Fibroblast of skin of left biceps (primary cell): ENCODE measurements at places on chromosomes 6 and 20.
A peak's percentile ranks its signal among the peaks of the same experiment; 100 is the strongest.

GRCh38 chr6:47163536-47163935, 121.4 kb upstream of the ADGRF1 start:
- DNase-seq: no peak

DNA sequence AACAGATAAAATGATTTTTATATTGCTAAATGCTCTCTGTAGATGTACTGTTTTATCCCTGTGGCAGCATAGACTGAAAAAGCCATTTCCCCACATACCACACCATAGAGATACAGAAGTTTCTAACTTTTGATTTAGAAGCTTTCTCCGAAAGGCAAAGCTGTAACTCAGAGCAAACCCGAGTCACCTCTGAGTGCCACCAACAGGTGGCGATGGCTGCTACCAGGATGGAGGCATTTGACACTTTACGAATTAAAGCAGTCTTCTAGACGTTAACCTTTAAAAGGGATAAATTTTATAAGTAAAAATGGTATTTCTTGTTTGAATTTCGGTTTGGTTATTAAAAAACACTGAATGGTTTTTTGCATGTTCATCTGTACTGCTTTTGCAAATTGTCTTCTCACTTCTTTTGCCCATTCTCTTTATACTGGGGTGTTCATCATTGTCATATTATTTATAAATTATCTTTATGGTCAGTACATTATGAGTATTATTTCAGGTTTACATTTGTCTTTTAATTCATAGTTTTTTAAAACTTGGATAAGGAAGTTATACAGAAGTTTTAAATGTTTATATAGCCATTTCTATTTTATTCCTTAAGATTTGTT, 201.0 kb upstream of the CEP162 start:
- no peak for DNase-seq

- no peak for DNase-seq
Measured at GRCh38 chr6:158373214-158373613, 60.9 kb downstream of the TULP4 start.

GRCh38 chr20:25222461-25223178, 25.3 kb upstream of the PYGB start:
- DNase-seq: no peak

DNA sequence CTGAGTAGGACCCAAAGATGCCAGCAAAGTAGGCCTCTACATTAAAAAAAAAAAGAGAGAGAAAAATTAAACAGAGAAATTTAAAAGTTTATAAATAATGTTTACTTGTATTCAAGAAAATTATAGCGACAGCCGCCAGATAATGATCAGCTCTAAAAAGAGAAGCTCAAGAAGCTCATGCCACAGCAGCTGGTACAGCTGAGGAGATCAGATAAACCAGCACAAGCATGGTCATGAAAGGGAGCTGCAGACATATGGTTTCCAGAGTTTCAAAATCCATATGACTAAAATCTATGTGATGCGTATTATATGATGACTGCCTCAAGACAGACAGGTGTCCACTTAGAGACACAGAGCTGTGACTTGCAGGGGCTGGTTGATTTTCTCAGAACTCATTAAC, 13.6 kb upstream of the HLA-C start:
- no peak for DNase-seq

DNA sequence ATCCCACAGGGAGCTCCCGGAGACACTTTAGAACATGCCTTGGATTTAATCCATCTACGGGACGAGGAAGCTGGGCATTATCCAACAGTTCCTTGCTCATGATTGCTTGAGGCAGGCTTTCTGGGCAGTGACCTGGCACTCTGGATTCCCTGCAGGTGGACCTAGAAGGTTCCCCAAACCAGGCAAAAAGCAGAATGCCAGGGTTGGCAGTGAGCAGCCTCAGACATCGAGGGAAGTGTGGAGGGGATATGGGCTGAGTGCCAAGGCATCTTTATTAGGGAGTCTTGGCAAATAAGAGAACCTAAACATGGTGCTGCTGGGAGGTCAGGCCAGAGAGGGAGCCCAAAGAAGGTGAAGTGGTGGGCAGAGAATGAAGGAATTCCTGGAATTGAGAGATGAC, 158.5 kb downstream of the CD83 start:
- DNase-seq: no peak

DNA sequence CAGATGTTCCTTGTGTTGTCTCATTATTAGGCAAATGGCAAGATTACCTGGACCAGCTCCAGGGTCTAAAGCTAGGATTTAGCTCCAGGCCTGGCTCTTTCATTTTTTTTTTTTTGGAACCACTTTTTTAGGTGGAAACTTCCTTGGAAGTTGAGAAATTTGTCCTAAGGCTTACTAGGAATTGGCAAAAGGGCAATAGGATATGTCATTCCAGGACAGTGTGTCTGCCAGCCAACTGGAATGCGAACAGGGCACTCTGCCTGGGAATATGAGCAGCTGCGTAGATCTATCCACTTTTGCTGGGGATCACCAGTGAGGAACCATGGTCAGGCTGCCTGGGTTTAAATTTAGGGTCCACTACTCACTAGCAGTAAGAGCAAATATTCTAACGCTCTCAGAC, 304.0 kb downstream of the TSHZ2 start:
- no peak for DNase-seq

DNA sequence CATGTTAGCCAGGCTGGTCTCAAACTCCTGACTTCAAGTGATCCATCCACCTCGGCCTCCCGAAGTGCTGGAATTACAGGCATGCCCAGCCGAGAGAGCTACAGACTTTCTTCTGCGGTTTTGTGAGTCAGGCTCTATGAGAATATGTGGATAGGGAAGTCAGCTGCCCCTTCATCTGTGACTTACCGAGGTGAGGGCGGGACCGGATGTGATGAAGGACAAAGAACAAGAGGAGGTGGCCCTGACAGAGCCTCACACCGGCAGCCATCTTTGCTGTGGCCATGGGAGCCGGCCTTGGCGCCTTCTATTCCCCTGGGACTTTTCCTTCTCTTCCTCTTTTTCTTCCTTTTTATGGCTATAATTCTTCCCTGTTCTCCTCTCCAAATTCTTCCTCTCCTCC, 67.0 kb downstream of the IYD start:
- no peak for DNase-seq

DNA sequence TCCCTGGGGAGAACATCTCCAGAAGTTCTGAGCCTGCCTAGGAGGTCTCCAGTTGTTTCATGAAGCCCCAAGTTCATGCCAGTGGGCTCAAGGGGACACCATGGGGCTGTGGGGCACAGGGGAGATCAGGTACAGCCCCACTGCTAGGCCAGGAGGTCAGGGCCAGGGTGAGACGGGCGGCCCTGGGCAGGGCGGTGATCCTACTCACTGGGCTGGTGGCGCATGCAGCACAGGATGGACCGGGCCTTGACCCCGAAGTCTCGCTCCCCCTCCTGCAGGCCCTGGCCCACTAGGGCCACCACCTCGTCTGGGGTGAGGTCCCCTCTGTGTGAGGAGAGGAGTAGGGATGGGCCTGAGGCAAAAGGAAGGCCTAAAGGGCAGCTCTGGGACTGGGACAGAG, 26.1 kb downstream of the ADA start:
- DNase-seq: no peak

- no peak for DNase-seq
Measured at GRCh38 chr6:56370127-56370540, 122.8 kb upstream of the COL21A1 start.

- DNase-seq: no peak
Measured at GRCh38 chr6:38167598-38167997, 348.1 kb downstream of the ZFAND3 start.

- no peak for DNase-seq
Measured at GRCh38 chr6:115272311-115272710, 788.4 kb downstream of the FRK start.

DNA sequence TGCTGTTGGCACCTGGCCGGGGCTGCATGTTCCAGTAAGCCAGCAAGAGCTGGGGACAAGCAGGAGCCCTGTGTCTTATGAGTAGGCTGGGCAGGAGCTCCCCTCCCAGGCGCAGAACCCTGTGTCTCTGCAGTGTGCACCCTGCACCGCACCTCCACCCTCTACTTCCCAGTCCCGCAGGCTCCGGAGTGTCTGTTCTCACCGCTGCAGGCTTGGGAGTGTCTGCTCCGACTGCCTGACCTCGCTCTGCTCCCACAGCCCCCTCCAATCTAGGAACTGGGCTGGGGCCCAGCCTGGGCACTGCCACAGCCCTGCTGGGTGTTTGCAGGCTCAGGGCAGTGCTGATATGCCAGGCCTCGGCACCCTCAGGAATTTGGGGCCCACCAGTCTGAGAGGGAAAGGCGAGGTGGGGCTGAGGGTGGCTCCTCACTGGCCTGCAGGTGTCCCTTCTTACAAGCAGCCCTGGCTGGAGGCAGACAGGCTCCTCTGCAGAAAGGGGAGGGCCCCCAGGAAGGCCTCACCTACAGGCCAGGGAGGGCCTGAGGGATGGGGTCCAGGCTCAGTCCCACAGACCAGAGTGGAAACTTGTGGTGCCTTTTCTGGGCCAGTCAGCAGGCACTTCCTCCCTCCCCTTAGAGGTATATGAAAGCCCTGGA, 871.6 kb upstream of the GJE1 start:
- DNase-seq: no peak

GRCh38 chr6:56694002-56694401, 51.3 kb upstream of the DST start:
- no peak for DNase-seq

- DNase-seq: no peak
Measured at GRCh38 chr6:20474874-20475542, 59.2 kb upstream of the CDKAL1 start.

GRCh38 chr20:20849161-20849560, 136.7 kb upstream of the RALGAPA2 start:
- no peak for DNase-seq

DNA sequence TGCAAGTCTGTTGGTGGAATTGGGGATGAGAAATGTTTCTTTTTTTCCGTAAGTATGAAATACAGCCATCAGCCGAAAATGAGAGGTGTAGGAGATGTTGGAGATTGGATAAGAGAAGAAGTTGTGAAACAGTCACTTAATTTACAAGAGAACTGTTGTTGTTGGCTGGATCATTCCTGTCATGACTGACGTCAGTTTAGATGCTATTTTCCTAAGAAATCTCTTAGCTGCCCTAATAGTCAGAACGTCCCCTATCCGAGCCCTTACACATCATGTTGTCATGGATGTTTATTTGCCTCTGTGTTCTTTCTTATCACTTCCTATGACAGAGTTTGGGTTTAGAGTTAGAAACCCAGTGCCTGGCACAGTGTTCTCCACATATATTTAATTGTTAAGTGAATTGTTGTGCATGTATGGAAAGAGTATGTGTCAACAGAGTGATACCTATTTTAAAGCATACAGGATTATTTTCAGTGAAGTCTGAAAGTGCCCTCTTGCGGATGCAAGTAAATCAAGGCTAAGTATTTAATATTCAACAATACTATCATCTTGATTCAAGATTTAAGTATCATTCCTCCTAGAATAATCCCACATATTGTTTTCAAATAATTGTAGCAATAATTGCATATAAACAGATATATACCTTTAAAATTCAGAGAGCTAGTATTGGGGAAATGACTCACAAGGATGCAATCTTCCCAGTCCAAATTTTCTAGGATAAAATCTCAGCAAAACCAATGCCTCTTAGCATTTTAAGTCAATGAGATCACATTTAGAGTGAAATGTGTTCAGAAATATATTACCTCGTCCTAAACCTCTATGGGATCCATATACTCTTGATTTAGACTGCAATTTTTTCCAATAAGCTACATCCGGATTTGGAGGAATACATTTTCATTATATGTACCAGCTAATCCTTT, 309.9 kb upstream of the NOX3 start:
- DNase-seq: peak; percentile 35

GRCh38 chr6:158046201-158047126, 64.8 kb downstream of the SYNJ2 start:
- DNase-seq: no peak

DNA sequence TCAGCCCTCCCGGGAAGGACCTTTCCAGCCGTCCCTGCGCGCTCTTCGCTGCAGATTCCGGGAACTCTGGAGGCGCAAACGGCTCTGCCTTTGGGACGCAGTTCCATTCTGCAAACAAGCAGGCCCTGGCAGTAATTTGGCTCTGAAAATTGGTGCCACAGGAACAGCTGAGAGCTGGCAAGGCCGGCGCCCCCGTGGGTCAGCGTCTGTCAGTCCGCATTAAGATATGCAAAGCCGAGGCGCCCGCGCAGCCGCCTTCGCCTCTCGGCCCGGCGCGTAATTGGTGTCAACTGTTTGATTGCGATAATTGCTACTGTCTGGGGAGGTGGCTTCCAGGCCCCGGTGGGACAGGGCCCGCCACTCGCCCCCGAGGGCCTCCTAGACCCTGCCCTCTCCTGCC, 73.6 kb downstream of the NCR2 start:
- DNase-seq: no peak

GRCh38 chr6:90494067-90494780, 92.6 kb downstream of the MAP3K7 start:
- DNase-seq: no peak

DNA sequence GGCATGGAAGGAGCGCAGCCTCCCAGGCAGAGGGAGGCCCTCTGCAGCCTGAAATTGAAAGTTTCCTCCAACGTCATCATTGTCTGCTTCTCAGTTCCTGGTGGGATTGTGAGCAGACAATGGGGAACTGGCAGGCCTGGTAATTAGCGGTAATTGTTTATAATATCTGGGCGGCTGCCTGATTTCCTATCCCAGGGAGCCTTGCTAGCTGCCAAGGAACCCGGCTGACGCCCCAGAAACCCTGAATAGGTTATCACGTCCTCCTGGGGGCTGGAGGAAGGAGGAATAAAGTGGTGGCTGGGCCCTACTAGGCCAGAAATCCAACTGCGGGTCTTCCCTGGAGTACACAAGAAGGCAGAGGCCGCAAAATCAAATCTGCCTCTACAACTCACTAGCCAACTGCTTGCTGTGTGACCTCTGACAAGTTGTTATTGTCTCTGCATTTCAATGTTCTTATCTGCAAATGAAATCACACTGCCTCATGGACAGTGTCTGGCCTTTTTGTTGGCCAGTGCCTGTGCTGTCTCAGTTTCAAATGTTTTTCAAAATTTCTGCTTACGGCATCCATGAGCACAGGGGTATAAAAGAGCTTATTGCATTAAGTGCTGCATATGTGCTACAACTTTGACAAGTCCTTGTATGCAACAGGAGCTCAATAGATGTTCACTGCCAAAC, 16.9 kb downstream of the KCNK15 start:
- DNase-seq: no peak

DNA sequence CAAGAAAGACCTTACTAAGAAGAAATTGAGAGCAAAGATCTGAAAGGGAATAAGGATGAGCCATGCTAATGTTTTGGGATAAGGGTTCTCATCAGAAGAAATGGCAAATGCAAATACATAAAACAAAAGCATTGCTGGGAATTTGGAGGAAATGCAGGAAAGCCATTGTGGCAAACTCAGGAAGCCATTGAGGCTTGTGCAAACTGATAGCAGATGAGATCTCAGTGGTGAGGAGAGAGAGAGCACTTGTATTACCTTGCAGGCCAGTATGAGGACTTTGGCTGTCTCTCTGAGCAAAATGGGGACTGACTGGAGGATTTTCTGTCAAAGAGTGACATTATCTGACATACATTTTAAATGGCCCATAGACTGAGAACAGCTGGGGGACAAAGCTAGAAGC, 103.0 kb downstream of the ADGRB3 start:
- no peak for DNase-seq

GRCh38 chr20:45470937-45471336, 1.4 kb downstream of the WFDC2 start:
- DNase-seq: no peak
